ENCODE measurements at places on chromosomes 7 and 10. TPM values are rescaled to one million over a fixed set of nuclear protein-coding genes. Genes with fewer than 3 reads are reported as not detected.

NEUROG3 gene
- total RNA-seq, result not detected

FAM25G gene
- not detected for total RNA-seq

CPN1 gene
- total RNA-seq, result 0.28 TPM

CDHR3 gene
- total RNA-seq, result 5.4 TPM

GRM3 gene
- not detected for total RNA-seq

LARP4B gene
- total RNA-seq, result 39.2 TPM

SPDYE11 gene
- total RNA-seq, result not detected

LRIT1 gene
- not detected for total RNA-seq

GDF2 gene
- total RNA-seq, result not detected

NAMPT gene
- 111 TPM for total RNA-seq

PNLIP gene
- total RNA-seq, result not detected

SPDYE6 gene
- total RNA-seq, result not detected

ACSM6 gene
- not detected for total RNA-seq

FOXP2 gene
- not detected for total RNA-seq

ZNF273 gene
- total RNA-seq, result 2.5 TPM

ETV1 gene
- total RNA-seq, result 3.2 TPM

CYP26C1 gene
- total RNA-seq, result not detected

CLRN3 gene
- total RNA-seq, result not detected

ARHGEF35 gene
- 0.34 TPM for total RNA-seq

RAB19 gene
- not detected for total RNA-seq

SFTPD gene
- total RNA-seq, result 0.19 TPM

ITPRID1 gene
- not detected for total RNA-seq

PRLHR gene
- not detected for total RNA-seq

ASIC3 gene
- 9.5 TPM for total RNA-seq

FAM221A gene
- total RNA-seq, result 0.60 TPM

BLNK gene
- not detected for total RNA-seq

HMX3 gene
- total RNA-seq, result not detected

SRRM3 gene
- 8.7 TPM for total RNA-seq

NACAD gene
- 0.35 TPM for total RNA-seq

CBX3 gene
- total RNA-seq, result 256 TPM

C10orf53 gene
- total RNA-seq, result not detected

KIF11 gene
- total RNA-seq, result 35.8 TPM

NCOA4 gene
- 107 TPM for total RNA-seq

SNCG gene
- total RNA-seq, result 12.8 TPM

SFXN3 gene
- total RNA-seq, result 52.6 TPM

SLIT1 gene
- total RNA-seq, result 0.06 TPM

TMEM176B gene
- total RNA-seq, result not detected

ANKRD61 gene
- total RNA-seq, result 0.22 TPM

CYP2W1 gene
- not detected for total RNA-seq

LEP gene
- not detected for total RNA-seq

VIPR2 gene
- total RNA-seq, result not detected

Measured in A549 treated with ZK216348 at 1 μM for 4 hours (cell line).